Cardiac atrium fibroblast (primary cell): ENCODE measurements at places on chromosomes 3 and 15. TPM values are rescaled to one million over a fixed set of nuclear protein-coding genes. Genes with fewer than 3 reads are reported as not detected.

ERICH6 gene
- 0.32 TPM in 1 of 2 replicates, not detected in the other for total RNA-seq

ITIH1 gene
- not detected in 2 replicates for total RNA-seq

CGNL1 gene
- total RNA-seq = 7.9 and 12.0 TPM in 2 replicates

C3orf38 gene
- total RNA-seq = 15.3 and 16.2 TPM in 2 replicates

PXYLP1 gene
- 6.9 and 17.3 TPM in 2 replicates for total RNA-seq

MELTF gene
- 32.1 and 60.3 TPM in 2 replicates for total RNA-seq

OR5K2 gene
- not detected in 2 replicates for total RNA-seq

CSTA gene
- 1.3 and 1.8 TPM in 2 replicates for total RNA-seq

ADAMTS9 gene
- total RNA-seq = 9.7 and 28.2 TPM in 2 replicates

EAF1 gene
- 8.5 and 15.6 TPM in 2 replicates for total RNA-seq

P3H2 gene
- 11.5 and 13.9 TPM in 2 replicates for total RNA-seq

TMIE gene
- total RNA-seq = not detected in 2 replicates

LRRC49 gene
- total RNA-seq = 4.9 and 5.8 TPM in 2 replicates

HEG1 gene
- total RNA-seq = 195 and 268 TPM in 2 replicates

GHRL gene
- not detected in 2 replicates for total RNA-seq

IL17RC gene
- total RNA-seq = 35.4 and 50.9 TPM in 2 replicates

STARD9 gene
- 3.1 and 4.5 TPM in 2 replicates for total RNA-seq

CCDC80 gene
- total RNA-seq = 464 and 572 TPM in 2 replicates

SCG3 gene
- not detected in 2 replicates for total RNA-seq

GOLGA6L7 gene
- not detected in 2 replicates for total RNA-seq

GPR176 gene
- 70.0 and 108 TPM in 2 replicates for total RNA-seq

TOPAZ1 gene
- total RNA-seq = not detected in 2 replicates

SPTBN5 gene
- total RNA-seq = under 0.01 and 0.16 TPM in 2 replicates

PTPRG gene
- 74.4 and 86.3 TPM in 2 replicates for total RNA-seq

TRANK1 gene
- total RNA-seq = 6.0 and 6.9 TPM in 2 replicates

LMAN1L gene
- total RNA-seq = 0.36 TPM in 1 of 2 replicates, not detected in the other

GABRB3 gene
- total RNA-seq = 0.16 TPM in 1 of 2 replicates, not detected in the other

SI gene
- total RNA-seq = not detected in 2 replicates

PSTPIP1 gene
- not detected in 2 replicates for total RNA-seq

C3orf20 gene
- not detected in 2 replicates for total RNA-seq

ERC2 gene
- not detected in 2 replicates for total RNA-seq

TERC gene
- 198 and 340 TPM in 2 replicates for total RNA-seq

POC1A gene
- 1.1 and 4.7 TPM in 2 replicates for total RNA-seq

KLHL40 gene
- not detected in 2 replicates for total RNA-seq
